Activated naive CD4-positive, alpha-beta T cell treated with anti-CD3 and anti-CD28 coated beads, Interleukin-2, amount 50 U/mL, for 16 hours (primary cell): ENCODE measurements at places on chromosomes 11 and 22.

- no peak for DNase-seq
These were observed 142.4 kb downstream of the CACNA1I start for GRCh38 chr22:39712751-39713525.

- DNase-seq = no peak
These were observed 4.0 kb downstream of the USP28 start for GRCh38 chr11:113871336-113871735.

DNA sequence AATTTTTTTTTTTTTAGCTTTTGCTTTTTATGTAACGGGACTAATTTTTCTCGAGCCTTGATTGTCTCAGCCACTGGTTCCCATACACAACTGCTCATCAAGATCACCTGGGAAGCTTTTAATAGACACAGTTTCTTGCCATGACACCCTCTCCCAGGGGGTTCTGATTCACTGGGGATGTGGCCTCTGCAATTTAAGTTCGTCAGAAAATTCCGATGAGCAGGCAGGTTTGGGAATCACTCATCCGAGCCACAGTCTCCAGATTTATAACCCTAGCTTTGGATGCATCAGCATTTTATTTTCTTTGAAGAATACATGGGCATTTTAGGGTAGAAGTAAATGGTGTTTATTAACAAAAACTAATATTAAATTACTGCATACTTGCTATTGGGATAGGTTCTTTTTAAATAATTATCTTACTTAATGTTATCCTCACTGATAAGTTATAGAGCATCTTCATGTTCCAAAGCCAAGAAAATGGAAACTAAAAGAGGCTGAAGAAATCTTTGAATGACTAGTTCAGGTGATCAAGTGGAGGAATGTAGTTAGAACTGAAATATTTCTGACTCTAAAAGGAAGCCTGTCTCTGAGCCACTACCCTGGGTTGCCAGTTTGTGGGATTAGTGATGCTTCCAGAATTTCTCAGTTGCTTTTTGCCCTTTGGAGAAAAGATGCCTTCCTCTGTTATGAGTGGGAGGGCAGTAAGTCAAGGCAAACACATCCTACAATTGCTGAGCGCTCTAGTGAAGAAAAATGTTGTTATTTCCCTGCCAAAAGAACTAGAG lies 319.0 kb downstream of the DDX10 start:
- no peak for DNase-seq

DNA sequence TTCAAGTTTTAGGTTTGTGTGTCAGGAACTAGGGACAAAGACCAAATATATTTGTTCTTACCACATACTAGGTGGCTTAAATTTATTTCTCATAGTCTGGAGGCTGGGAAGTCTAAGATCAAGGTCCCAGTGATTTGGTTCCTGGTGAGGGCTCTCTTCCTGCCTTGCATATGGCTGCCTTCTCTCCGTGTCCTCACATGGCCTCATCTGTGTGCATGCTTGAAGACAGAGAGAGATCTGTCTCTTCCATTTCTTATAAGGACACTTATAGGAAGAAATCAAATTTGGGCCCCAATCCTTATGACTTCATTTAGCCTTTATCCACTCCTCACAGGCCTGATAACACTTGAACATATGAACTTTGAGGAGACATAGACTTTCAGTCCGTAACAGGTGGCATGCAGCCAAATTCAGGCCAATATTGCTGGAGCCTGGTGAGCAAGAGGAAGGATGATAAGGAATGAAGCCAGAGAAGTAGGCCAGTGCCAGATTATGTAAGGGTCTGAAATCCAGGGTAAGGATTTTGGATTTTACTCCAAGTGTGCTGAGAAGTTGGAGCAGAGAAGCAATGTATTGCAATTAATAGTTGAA lies 35.1 kb downstream of the TTC17 start:
- DNase-seq = no peak

GRCh38 chr22:26194313-26194712 lies 25.1 kb downstream of the SEZ6L start:
- DNase-seq = no peak

DNA sequence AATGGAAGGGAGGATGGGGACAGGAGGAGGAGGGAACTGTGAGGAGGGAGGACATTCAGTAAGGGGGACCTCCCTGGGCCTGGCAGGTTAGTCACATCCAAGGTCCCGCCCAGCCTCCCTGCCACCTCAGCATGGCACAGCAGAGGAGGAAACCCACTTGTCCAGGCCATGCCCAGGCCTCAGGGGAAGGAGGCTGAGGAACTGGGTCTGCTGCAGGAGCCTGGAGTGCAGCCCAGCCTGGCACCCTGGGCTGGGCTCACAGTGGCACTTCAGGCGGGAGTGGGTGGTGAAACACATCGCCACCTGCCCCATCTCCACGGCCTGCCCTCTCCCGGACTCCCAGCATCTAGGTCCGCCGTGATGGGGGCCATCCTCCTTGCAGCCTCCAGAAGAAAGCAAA lies 17.2 kb upstream of the KLHL35 start:
- no peak for DNase-seq

GRCh38 chr22:27075891-27076290 lies 418.5 kb downstream of the MIAT start:
- no peak for DNase-seq

- DNase-seq = no peak
These were observed 967 bp upstream of the GALNT18 start for GRCh38 chr11:11622772-11623171.

- DNase-seq = peak; percentile 35
These were observed 96.5 kb upstream of the FGF3 start for GRCh38 chr11:69915501-69916250.

- no peak for DNase-seq
These were observed 119.1 kb upstream of the CD82 start for GRCh38 chr11:44446366-44446762.

DNA sequence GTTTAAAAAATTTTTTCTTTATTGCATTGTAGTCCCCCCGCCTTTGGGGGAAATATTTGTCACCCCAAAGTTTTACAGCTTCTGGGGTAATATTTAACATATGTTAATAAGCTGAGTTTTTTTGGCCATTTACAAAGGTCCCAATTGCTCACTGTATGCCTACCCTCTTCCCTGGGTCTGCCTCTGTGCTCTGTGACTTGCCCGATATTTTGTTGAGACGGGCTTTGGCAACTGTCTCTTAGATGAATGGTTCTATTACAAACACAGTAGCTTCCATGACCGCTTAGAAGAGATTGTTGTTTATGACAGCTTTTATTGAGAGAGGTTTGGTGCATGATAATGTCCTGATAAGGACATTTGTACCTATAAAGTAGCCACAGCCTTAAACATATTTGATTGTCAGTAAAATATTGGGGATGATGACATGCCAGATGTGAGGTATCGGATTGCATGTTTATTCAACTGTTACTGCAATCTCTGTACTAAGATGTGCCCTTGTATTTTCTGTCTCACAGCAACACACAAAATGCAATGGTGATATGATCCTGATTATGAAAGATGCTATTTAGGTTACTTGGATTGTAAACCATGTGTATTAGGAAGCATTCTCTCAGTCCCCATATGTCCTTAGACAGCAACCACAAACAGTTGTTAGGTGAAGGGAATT lies 103.1 kb downstream of the TEAD1 start:
- DNase-seq = no peak

DNA sequence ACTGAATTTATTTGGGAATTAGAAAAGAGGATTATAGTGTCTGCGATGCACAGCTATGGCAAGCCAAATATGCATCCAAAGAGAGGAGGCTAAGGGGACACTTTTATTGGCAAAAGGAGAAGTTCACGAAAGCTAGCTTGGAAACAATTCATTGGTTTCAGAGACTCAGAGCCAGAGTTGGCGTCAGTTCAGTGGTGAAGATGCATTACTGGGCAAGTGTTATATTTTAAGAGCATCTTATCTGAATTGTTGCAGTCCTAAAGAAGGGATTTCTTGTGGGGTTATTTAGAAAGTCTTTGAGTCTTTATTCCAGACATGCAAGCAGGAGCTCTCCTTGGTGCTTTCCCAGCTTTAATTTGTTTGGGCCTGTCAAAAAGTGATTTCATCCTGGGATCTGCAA lies 15.0 kb downstream of the CLDN5 start:
- no peak for DNase-seq

GRCh38 chr11:99019696-99020095 lies 1.1 kb upstream of the CNTN5 start:
- no peak for DNase-seq

- no peak for DNase-seq
These were observed 57.5 kb downstream of the C22orf31 start for GRCh38 chr22:29003975-29004646.

DNA sequence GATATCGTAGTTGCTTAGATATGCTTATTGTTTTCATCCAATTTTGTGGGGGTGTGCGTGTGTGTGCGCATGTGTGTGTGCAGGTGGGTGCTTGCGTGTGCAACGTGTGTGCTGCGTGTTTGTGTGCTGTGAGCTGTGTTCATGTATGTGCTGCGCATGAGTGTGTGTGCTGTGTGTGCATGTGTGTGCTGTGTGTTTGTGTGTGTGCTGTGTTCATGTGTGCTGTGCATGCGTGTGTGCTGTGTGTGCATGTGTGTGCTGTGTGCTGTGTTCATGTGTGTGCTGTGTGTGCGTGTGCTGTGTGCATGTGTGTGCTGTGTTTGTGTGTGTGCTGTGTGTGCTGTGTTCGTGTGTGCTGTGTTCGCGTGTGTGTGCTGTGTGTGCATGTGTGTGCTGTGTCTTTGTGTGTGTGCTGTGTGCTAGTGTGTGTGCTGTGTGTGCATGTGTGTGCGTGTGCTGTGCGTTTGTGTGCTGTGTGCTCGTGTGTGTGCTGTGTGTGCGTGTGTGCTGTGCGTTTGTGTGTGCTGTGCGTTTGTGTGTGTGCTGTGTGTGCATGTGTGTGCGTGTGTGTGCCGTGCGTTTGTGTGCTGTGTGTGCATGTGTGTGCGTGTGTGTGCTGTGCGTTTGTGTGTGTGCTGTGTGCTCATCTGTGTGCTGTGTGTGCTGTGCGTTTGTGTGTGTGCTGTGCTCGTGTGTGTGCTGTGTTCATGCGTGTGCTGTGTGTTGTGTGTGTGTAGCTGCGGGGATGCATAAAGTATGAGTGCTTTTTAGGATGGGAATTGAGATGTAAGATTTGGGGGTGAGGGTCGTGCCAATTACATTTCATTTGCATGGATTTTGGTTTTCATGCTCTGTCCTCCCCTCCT lies 7.6 kb downstream of the IGF2 start:
- no peak for DNase-seq

DNA sequence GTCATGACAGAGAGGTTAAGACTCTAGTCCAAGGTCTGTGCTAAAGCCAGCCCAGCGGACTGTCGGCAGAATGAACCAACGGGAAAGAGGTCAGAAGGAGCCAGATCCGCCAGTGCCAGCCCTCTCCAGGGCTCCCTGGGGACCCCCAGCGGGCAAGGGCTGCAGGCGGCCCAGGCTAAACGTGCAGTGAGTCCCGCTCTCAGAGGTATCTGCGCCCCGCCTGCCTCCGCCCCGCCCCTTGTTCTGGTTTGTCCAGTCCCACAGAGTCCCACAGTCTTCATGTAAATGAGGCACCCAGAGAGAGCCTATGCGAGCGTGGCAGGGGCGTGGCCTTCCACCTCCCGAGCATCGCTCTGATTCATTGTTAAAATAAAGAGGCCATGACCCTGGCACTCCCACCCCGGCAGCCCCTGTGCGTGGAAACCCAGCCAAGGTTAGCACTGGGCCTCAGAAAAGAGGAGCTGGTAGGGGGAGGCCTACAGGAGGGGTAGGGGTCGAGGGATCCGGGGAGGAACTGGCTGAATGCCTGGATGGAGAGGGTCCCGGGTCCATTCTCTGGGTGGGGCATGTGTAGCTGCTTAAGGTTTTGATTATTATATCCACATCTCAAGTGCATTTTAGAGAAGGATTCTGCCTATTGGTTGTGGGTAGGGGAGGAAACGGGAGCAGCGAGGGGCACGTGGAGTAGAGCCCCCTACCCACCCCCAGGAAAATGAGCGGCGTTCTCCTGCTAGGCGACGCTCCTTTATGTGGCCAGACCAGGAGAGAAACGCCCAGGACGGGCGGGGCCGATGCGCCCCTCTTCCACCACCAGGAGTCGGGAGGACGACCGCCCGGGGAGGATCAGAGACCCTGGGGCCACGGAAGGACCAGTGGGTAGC lies at the start of gene TRIOBP:
TSS of gene TRIOBP (plus strand) at position 392 of the 881 bp plus-strand sequence. CDS start 4,318 bp downstream, outside the sequence.
- peak; percentile 92 for DNase-seq

GRCh38 chr11:102630598-102631448 lies 5.7 kb upstream of the MMP20 start:
- DNase-seq = no peak

- DNase-seq = no peak
These were observed 47.4 kb downstream of the IGLL1 start for GRCh38 chr22:23532731-23533130.

- DNase-seq = no peak
These were observed 41.8 kb downstream of the GDPD4 start for GRCh38 chr11:77259641-77260040.

- DNase-seq = no peak
These were observed 29.5 kb downstream of the OR2AG2 start for GRCh38 chr11:6742260-6742659.

- DNase-seq = no peak
These were observed 6.3 kb downstream of the AKIP1 start for GRCh38 chr11:8917157-8917825.

GRCh38 chr11:57485217-57485990 lies 25.1 kb downstream of the RTN4RL2 start:
- no peak for DNase-seq

DNA sequence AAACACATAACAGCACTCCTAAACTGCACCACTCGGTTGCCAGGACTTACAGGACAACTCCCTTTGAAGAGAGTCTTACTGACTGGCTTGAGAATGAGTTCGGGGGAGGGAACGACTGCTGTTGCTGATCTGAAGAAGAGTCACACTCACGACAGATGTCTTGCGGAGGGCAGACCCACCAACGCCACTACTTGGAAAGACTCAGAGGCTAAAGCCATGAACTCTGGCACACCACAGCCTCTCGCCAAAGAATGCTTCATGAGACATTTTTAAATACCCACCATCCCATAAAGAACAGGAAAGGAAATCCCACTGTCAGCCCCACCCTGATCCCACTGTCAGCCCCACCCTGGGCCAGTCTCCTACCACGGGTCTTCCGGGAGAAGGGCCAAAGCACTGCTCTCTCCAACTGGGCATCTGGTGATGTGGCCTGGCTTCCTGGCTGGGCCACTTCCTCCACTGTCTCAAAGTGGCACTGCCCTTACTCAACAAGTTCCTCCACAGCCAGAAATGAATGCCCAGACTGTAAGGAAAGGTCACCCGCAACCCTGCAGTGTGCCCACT lies 73.6 kb downstream of the MICAL3 start:
- DNase-seq = no peak

DNA sequence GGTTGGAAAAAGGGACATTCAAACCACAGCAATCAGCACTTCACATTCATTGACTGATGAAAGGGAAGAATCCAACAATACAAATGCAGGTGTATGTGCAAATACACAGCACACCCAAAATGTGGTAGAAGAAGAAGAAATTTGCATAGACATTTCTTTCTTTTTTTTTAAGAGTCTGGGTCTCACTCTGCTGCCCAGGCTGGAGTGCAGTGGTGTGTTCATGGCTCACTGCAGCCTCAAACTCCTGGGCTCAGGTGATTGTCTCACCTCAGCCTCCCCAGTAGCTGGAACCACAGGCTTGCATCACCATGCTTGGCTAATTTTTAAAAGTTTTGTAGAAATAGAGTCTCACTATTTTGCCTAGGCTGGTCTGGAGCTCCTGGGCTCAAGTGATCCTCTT lies 21.9 kb downstream of the CARS1 start:
- DNase-seq = no peak

GRCh38 chr11:86337227-86337626 lies 35.2 kb downstream of the HIKESHI start:
- no peak for DNase-seq

- no peak for DNase-seq
These were observed 26.7 kb downstream of the ANKRD42 start for GRCh38 chr11:83220260-83220659.

GRCh38 chr11:62896049-62896448 lies 15.4 kb downstream of the SLC3A2 start:
- DNase-seq = no peak

- DNase-seq = peak; percentile 42
These were observed 12.9 kb upstream of the CDKN1C start for GRCh38 chr11:2898366-2899079.
